Activated CD4-positive, alpha-beta T cell treated with anti-CD3 and anti-CD28 coated beads for 24 hours (primary cell): ENCODE measurements at places on chromosomes 6 and 20.

DNA sequence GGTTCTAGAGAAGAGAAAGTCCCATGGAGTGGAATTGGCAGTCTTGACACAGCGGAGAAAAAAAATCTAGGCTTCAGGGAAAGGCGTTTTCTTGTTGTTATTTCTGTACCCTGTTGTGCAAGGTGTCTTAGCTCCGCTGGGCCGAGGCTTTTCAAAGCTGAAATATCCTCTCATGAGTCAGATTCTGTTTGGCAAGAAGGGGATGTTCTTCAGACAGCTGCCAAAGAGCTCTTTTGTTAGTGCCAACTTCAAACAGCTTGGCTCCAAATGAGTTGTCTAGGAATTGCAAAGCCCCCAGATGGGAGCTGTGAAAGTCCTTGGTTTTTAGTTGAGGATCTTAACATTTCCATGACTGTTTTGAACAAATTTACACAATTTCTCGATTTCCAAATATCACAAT is 45.6 kb downstream of the LRRN4 start:
- DNase-seq = no peak

- no peak for DNase-seq
These were observed 71.2 kb upstream of the NAA20 start for GRCh38 chr20:19945732-19946670.

- no peak for DNase-seq
These were observed 2.5 kb downstream of the CCR6 start for GRCh38 chr6:167125410-167125809.

DNA sequence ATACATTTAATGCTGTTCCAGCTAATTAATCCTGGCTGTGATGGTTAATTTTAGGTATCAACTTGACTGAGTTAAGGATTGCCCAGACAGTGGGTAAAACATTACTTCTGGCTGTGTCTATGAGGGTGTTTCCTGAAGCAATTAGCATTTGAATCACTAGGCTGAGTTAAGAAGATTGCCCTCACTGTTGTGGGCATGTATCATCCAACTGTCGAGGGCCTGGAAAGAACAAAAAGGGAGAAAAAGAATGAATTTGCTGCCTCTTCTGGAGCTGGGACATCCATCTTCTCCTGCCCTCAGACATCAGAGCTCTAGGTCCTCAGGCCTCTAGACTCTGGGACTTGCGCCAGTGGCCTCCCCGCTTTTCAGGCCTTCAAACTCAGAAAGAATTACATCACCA is 34.3 kb downstream of the SDHAF4 start:
- DNase-seq = no peak

DNA sequence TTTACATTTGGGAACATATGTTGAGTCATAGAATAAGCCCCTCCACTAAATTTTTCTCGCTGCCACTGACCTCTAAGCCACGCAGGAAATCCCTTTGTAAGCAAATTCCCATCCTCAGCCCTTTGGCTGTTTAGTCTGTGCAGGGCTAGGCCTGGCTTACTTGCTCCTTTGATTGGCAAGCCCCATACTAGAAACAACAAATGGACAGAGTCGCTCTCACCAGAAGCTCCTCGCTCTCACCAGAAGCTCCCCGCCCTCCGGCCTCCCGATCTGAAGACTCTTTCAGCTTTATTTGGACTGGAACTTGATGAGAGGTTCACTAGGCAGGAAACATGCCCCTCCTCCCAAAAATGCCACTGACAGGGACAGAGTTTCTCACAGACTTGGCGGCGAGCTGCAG is 149.2 kb upstream of the EXOC2 start:
- no peak for DNase-seq

DNA sequence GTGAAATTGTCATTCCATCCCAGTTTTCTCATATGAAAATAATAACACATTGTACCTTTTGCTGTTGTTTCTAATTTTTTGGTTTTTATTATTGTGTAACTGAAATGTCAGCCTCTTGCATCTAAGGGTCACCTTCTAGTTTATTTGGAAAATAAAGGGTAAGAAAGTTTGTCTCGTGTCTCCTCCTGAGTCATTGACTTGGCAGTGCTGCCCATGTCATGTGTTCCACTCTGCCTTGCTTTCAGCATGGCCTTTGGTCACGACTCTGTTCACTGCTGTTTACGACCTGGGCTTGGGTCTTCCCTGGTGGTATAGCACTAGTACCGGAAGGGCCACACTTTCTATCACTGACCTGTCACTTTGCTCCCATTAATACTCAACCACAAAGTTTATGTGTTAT is 171.4 kb upstream of the RSPO3 start:
- DNase-seq = no peak

- DNase-seq = no peak
These were observed 143.4 kb upstream of the HMGN3 start for GRCh38 chr6:79377888-79378348.

DNA sequence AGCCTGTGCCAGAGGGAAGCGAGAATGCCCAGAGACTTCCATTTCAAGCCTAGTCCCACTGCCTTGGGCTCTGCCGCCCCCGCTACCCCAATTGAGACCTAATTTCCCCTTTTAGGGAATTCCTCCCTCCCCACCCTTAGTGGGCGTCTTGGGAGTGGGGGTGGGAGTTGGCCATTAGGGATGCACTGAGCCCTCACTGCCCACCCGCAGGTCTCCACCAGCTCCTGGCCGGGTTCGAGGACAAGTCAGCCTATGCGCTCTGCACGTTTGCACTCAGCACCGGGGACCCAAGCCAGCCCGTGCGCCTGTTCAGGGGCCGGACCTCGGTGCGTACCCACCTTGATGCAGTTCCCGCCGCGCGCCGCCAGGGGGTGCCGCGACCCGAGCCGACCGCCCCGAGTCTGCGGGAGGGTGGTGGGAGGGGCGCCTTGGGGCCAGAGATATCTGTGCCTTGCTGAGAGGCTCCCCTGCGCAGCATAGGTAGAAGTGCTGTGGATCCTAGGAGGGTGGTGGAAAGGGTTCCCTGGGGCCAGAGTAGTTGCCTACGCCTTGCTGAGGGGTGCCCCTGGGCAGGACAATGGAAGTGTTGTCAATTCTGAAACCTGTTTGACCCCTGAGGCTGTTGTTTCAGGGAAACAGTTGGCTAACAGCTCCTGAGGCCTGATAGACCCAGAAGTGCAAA is 9.2 kb downstream of the ITPA start:
- peak; percentile 73 for DNase-seq

- DNase-seq = no peak
These were observed 37.6 kb upstream of the CST7 start for GRCh38 chr20:24911461-24911860.

DNA sequence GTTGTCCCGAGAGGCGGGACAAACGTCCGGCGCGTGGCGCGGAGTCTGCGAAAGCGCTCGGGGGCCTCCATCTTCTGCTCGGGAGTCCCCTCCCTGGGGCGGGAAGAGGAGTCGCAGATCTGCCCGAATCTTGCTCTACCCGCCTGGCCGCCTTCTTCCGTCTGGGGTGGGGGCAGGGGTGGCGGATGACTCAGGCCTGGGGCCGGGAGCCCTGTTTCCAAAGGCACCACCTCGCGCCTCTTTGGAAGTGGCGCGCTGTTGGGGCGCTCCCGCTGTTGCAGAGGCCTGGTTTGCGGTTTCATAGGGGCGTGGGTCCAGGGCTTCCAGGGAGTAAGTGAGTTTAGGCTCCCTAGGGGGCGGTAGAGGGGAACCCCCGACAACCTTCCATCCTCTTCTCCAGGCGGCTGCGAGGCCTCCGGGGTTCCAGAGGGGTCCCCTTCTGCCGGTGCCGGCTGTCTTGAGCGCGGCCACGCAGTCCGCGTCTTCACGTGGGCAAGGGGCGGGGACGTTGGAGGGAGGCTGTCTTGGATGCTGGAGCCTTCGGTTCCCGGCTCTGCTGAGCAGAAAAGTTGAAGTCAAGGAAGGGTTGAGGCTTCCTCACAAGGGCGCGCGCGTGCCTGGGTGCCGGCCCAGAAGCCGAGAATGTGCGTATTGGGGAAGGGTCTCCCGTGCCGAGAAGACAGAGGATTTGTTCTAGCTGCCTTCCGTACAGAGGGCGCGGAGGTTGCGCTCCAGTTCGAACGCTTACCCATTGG is 2.6 kb upstream of the TFAP2C start:
- no peak for DNase-seq

DNA sequence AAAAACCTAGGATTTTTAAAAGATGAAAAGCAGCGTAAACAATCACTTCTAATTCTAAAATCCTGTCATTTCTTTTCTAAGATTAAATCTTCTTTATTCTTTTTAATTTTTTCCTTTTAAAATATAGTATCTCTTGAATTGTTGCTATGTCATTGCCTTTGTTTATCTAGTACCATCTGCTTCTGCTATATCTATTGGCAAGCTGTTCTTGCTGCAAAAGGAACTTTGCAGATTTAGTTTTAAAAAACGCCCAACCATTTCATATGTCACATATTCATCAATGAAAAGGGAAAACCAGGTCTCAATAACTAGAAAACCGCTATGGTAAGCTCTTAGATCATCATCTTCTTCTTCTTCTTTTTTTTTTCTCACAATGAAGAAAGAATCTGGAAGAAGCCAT is 11.5 kb upstream of the EEF1A1 start:
- DNase-seq = no peak

- no peak for DNase-seq
These were observed 5.2 kb upstream of the FOXO3 start for GRCh38 chr6:108555399-108556052.

GRCh38 chr20:384723-385122 is 4.2 kb downstream of the TRIB3 start:
- no peak for DNase-seq

DNA sequence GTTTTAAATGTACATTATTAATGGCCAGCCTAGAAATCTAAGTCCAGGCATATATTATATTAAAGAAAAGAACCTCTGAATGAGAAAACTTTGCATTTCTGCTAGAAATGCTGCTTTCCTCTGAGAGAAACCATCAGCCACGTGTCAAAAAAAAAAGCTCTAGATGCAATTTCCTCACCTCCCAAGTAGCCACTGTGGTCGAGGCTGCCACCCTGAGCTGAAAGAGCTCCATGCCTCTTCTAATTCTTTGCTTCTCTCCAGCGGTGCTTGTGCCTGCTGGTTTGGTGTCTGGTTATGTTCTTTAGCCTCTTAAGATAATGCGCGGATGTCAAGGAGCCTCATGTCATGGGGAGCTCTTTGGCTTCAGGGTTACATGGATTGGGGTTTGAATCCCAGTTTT is 316.0 kb downstream of the TFAP2C start:
- no peak for DNase-seq

- DNase-seq = peak; percentile 23
These were observed 41.8 kb downstream of the FARS2 start for GRCh38 chr6:5302995-5303622.

DNA sequence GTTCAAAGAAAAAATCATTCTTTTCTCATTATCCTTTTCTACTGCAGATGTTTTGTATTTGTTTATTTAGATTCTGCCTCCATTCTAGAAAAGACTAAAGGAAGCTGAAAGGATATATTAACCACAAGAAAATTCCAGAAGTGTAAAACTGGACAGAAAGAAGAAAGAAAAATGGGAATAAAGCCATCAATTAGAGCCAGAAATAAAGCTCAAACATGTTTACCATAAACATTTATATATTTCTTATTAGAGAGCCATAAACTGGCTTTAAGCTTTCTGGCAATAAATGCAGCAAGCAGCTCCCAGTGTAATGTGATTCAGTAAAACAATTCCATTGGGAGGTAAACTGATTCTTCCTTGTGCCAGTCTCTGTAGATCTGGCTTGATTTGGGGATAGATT is 244.1 kb downstream of the PTPRK start:
- no peak for DNase-seq

GRCh38 chr6:155959898-155960495 is 504.4 kb upstream of the NOX3 start:
- DNase-seq = no peak

GRCh38 chr6:92495242-92495641 is 924.1 kb downstream of the EPHA7 start:
- no peak for DNase-seq

DNA sequence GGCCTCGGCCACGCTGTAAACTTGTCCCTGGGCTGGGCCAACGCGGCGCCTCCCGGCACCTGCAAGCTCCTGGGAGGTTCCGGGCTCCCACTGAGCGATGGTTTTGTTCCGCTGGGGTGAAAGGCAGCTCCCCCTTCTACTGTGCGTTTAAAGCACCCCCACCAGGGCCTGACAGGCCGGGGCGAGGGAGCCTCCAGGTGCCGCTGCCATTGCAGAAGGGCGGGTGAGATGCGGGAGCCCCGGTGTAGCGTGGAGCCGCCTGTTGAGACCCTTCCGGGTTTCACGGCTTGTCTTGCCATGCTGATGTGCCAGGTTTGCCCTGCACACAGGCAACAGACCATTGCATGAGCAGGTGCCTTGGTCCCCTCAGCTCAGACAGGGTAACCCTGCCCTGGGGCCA is 2.9 kb downstream of the COL20A1 start:
- no peak for DNase-seq

DNA sequence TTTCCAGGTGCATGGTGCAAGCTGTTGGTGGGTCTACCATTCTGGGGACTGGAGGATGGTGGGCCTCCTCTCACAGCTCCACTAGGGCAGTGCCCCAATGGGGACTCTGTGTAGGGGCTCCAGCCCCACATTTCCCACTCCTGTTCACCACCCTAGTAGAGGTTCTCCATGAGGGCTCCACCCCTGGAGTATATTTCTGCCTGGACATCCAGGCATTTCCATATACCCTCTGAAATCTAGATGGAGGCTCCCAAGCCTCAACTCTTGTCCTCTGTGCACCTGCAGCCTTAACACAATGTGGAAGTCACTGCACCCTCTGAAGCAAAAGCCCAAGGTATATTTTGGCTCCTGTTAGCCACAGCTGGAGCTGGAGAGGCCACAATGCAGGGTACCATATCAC is 393.5 kb downstream of the RNGTT start:
- DNase-seq = no peak

DNA sequence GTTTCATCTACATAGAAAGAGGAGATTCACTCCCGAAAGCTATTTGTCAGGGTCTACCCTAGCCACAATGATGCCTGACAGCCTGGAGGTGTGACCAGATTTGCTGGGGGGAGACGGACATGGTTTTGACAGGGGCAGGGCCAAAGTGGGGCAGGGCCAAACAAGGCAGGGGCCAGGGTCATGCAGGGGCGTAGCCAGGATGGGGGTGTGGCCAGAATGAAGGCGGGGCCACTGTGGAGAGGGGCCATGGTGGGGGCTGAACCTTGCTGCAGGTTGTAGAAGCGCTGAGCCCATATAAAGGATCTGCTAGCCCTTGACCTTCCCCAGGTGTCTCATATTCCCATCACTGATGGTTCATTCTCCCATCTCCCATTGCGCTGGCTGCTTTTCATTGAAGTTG is 184.1 kb upstream of the SULF2 start:
- no peak for DNase-seq

GRCh38 chr20:54479138-54479906 is 3.9 kb downstream of the DOK5 start:
- no peak for DNase-seq

- DNase-seq = no peak
These were observed 39.1 kb upstream of the SGK1 start for GRCh38 chr6:134357022-134357487.

- DNase-seq = peak; percentile 91
These were observed at the start of gene IGF2R for GRCh38 chr6:159968295-159969203. TSS of gene IGF2R (plus strand) at chr6:159969082. CDS start at chr6:159969247, 165 bp downstream.

- no peak for DNase-seq
These were observed 12.6 kb downstream of the SS18L1 start for GRCh38 chr20:62156254-62156556.

GRCh38 chr6:125354649-125355048 is 52.9 kb upstream of the HDDC2 start:
- DNase-seq = no peak
